Stimulated activated CD8-positive, alpha-beta memory T cell treated with anti-CD3 and anti-CD28 coated beads, Interleukin-15, amount 100 ng/mL, for 1 hour (primary cell): ENCODE measurements at places on chromosomes 1 and 21.

DNA sequence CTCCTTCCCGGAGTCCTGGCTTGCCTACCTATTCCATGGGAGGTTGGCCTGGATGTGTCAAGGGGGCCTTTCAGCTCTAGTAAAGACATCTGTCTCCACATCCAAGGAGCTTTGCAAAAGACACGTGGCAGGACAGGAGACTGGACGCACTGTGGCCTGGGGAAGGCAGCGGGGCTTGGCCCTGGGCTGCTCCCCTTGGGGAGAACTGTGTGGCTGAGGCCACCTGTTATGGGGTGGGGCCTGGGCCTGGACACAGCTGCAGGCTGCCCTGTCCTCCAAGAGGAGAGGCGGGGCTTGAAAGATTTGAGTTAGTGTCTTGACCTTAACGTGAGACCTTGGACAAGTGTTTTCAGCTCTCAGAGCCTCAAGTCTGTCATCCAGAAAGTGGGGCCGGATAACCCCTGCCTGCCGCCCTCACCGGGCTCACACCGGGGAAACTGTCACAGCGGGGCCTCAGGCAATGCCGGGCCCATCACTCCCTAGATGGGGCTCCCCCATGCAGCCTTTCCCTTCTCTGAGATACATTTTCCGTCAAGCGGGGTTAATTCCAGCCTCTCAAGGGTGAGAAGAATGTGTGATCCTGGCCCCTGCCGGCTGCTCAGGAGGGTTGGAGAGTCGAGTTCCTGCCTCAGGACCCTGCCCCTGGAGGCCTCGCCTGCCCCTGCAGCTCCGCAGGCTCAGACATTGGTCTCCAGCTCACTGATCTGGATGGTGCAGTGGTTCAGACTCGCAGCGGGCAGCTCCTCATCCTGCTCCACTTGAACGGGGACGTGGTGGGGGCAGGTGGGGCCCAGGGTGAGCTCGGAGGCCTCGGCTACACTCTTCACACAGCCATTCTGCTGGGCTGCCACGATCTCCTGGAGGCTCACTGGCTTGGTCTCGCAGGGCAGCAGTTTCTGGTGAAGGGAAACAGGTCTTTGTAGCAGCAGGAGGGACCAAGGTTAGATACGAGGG, 25.6 kb downstream of the PODN start:
- no peak for DNase-seq

DNA sequence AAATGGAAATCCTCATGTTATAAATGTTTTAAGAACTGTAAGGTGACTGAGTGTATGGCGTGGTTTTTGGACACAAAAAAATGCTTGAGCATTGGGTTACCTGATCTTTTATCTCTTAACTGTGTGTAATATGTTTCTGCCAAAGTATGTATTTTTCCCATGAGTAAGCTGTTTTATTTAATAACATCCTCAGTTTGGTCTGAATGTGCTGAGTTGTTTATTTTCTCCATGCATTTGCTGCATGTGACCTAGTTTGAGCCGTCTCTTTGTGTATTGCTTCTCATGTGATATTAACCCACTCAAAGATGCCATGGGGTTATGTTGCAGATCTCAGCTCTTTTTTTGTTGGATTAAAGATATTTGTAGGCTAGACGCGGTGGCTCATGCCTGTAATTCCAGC, 6.1 kb upstream of the LYPLA2 start:
- DNase-seq, result no peak

DNA sequence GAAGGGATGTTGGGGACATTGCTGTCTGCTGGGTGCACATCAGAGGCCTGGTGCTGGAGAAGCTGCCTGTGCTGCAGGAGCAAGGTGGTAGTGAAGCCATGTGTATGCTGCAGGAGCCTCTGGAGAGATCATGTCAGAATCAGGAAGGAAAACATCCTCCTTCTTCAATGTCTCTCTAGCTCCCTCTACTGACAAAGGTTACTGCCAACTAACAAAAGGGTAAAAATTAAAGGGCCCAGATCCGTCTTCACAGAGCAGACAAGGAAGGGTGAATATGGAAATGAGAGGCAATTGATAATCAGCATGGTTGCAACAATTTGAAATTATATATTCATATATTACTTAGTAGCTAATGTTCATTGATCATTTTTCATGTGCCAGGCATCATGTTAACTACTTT, 32.2 kb downstream of the FAM177B start:
- no peak for DNase-seq

DNA sequence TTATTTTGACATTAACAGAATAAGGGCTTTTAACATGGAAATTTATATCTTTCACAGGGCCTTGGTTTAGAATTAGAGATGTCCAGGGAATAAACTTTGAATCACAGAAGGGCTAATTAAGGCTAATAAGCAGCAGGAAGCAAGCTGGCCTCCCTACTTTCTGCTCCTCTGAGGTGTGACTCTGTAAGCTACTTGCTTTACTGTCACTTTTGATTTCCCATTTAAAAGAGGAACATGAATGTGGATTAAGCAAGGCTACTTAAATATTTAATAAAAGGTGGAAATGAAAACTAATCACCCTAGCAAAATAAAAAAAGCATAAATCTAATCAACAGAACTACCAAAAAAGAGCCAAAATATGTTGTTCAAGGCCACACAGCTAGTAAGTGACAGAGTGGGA, 28.9 kb upstream of the CD5L start:
- DNase-seq, result no peak

DNA sequence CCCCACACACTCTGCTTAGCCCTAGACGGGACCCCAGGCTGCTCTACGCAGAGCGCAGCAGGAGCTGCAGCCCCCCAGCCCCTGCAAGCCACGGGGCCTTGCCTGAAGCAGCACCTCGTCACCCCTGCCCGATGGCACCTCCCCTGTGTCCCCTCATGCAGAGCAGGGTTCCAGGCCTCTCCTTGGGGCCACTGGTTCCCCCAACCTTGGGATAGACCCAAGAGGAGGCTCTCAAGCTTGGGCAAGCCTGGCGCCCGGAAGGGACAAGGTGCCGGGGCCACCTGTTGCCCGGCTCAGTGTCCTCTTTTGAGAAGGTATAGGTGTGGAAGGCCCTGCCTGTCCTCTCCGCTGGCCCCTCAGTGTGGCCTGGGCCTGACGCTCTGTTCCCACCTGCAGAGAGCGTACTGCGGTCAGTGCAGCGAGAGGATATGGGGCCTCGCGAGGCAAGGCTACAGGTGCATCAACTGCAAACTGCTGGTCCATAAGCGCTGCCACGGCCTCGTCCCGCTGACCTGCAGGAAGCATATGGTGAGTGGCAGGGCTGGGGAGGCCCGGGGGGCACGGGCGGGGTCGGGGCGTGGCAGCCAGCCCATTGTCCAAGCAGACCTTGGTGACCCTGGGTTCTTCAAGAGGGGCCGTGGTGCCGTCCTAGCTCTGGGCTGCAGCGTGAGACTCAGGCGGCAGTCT, 50.6 kb downstream of the FAAP20 start:
- DNase-seq, result no peak

GRCh38 chr1:101757985-101758384, 238.7 kb downstream of the OLFM3 start:
- no peak for DNase-seq
